ENCODE measurements at places on chromosomes 1 and 21.

- no peak for DNase-seq
Observed at GRCh38 chr21:37799211-37800056, 116.8 kb downstream of the KCNJ6 start.

DNA sequence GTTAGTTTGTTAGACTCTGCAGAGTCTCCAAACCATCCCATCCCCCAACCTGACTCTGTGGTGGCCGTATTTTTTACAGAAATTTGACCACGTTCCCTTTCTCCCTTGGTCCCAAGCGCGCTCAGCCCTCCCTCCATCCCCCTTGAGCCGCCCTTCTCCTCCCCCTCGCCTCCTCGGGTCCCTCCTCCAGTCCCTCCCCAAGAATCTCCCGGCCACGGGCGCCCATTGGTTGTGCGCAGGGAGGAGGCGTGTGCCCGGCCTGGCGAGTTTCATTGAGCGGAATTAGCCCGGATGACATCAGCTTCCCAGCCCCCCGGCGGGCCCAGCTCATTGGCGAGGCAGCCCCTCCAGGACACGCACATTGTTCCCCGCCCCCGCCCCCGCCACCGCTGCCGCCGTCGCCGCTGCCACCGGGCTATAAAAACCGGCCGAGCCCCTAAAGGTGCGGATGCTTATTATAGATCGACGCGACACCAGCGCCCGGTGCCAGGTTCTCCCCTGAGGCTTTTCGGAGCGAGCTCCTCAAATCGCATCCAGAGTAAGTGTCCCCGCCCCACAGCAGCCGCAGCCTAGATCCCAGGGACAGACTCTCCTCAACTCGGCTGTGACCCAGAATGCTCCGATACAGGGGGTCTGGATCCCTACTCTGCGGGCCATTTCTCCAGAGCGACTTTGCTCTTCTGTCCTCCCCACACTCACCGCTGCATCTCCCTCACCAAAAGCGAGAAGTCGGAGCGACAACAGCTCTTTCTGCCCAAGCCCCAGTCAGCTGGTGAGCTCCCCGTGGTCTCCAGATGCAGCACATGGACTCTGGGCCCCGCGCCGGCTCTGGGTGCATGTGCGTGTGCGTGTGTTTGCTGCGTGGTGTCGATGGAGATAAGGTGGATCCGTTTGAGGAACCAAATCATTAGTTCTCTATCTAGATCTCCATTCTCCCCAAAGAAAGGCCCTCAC lies at the start of gene OLIG2:
Gene OLIG2, plus strand, starts transcription at position 447 of the 954 bp plus-strand sequence. CDS start 928 bp downstream, outside the sequence.
- no peak for DNase-seq

DNA sequence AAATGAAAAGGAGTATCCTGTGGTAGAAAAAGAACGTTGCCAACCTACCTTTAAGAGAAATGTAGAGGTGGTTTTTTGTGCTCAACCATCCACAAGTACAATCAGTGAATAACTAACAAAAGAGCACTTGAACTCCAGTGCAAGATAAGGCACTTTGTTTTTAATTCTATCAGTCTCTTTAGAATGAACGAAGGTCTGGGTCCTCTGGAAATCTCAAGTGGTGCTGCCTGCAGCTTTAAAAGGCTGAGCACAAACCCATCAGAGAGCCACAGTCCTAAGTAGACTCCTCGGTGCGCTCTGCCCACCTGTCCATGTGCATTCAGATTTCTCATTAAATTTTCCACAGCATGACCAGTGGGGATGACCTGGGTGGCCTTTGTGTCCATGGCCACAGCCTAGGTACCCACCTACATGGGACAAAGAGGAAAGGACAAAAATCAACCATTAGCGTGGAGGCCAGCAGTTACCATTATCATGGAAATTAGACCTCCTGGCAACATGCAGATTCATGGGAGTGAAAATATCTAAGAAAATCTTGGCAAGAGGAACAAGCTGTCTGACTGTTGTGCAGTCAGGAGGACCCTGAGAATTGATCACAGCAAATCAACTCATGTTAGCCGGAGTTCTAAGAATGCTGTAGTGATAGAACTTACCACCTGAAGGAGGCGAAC lies 9.4 kb downstream of the TRIM45 start:
- DNase-seq: no peak

DNA sequence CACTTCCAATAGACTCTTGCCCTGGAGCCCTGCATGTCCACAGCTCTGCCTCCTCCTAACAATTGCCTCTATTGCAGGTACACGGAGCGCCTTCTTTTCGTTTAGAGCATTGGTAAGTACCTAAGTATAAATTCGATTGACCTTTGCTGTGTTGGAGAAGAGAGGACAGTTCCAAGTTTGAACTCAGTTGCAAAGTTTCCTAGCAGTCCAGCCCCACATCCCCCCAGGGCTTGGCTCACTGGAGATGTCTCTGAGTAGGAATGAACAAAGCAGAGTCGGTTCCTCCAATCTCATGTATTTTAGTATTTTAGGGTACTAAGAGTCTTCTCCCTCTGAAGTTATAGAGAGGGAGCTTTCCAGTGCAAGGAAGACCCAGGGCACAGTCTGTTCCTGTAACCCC lies 238.9 kb upstream of the AJAP1 start:
- DNase-seq: no peak

- no peak for DNase-seq
Observed at GRCh38 chr1:85599076-85599491, 18.5 kb downstream of the CCN1 start.

- no peak for DNase-seq
Observed at GRCh38 chr1:153841463-153841994, 66.3 kb downstream of the SLC27A3 start.

All from SIG-M5 (cell line).